ENCODE measurements at places on chromosomes 5 and 9.
A peak's percentile ranks its signal among the peaks of the same experiment; 100 is the strongest.

GRCh38 chr9:5470122-5470521 is 19.8 kb downstream of the CD274 start:
- no peaks in the 10 kb centered on the region for H3K27me3 ChIP-seq
- no peaks in the 10 kb centered on the region for H3K4me1 ChIP-seq
- no peaks in the 10 kb centered on the region for H3K36me3 ChIP-seq
- H3K4me3 ChIP-seq, result no peak overlapping the region
- no peak overlapping the region for H3K27ac ChIP-seq

DNA sequence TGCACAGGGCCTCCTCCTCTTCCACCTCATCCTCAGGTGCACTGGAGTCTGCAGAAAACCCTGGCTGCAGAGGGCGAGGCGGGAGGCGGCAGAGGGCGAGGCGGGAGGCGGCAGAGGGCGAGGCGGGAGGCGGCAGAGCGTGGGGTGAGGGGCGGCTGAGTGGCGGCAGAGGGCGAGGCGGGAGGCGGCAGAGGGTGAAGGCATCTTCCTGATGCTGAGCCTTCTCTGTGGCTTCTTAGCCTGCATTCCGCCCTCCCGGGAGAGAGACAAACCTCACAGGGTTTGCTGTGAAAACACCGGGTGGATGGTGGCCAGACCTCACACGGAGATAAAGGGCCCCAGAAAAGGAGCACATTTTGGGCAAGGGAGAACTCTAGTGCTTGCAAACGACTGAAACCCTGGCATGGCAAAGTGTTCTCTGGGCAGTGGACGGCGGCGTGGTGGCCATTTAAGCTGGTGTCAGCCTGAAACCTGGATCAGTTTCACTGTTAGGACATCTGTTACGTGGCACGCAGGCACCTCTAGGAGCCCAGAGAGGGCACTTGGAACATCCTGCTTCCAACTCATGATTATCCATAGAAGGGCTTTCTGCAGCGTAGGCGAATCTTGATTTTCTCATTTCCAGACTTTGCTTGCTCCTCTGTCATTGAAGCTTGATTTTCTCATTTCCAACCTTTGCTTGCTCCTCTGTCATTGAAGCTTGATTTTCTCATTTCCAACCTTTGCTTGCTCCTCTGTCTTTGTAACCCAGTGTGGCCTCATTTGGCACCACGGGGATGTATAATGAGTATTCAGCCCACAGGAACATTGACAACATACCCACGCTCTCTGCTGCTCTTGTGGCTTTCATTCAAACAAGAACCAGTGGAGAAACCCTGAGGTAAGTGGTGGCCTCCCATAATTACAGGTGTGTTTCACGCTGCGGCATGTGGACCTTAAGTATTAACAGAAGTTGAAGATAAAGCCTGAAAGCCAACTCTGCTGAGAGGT is 16.3 kb upstream of the PLEKHG4B start:
- H3K36me3 ChIP-seq, result no peaks in the 10 kb centered on the region
- DNase-seq, result no peak
- no peak overlapping the region for H3K27ac ChIP-seq
- peaks cover 2% of the 10 kb centered on the region for H3K27me3 ChIP-seq
- H3K4me3 ChIP-seq, result no peak overlapping the region
- H3K4me1 ChIP-seq, result no peaks in the 10 kb centered on the region

DNA sequence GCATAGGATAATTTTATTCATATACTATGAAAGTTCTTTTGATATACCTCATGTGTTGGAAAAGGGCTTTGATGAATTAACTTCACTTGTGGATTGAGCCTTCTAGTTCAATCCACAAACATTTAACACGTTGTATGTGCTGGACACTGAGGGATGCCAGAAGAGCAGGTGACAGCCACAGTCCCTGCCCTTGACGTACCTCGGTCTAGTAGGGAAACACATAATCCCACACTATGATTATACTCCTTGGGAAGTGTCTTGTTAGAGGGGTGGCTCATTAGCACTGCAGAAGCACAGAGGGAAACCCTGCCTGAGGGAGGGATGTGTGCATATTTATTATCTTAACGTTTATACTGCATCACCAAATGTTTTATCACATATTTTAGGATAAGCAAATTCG is 61.2 kb downstream of the PIK3R1 start:
- no peak for DNase-seq
- no peak overlapping the region for H3K4me3 ChIP-seq
- no peaks in the 10 kb centered on the region for H3K27me3 ChIP-seq

- H3K4me3 ChIP-seq, result no peak overlapping the region
- no peak for DNase-seq
- H3K4me1 ChIP-seq, result no peaks in the 10 kb centered on the region
- H3K36me3 ChIP-seq, result no peaks in the 10 kb centered on the region
- no peaks in the 10 kb centered on the region for H3K27me3 ChIP-seq
These were observed 80.7 kb upstream of the STC2 start for GRCh38 chr5:173408946-173409345.

GRCh38 chr9:20065046-20065445 is 276.2 kb upstream of the SLC24A2 start:
- peaks cover 5% of the 10 kb centered on the region for H3K4me1 ChIP-seq
- H3K36me3 ChIP-seq, result no peaks in the 10 kb centered on the region
- peak; percentile 57 for DNase-seq
- no peak overlapping the region for H3K4me3 ChIP-seq

DNA sequence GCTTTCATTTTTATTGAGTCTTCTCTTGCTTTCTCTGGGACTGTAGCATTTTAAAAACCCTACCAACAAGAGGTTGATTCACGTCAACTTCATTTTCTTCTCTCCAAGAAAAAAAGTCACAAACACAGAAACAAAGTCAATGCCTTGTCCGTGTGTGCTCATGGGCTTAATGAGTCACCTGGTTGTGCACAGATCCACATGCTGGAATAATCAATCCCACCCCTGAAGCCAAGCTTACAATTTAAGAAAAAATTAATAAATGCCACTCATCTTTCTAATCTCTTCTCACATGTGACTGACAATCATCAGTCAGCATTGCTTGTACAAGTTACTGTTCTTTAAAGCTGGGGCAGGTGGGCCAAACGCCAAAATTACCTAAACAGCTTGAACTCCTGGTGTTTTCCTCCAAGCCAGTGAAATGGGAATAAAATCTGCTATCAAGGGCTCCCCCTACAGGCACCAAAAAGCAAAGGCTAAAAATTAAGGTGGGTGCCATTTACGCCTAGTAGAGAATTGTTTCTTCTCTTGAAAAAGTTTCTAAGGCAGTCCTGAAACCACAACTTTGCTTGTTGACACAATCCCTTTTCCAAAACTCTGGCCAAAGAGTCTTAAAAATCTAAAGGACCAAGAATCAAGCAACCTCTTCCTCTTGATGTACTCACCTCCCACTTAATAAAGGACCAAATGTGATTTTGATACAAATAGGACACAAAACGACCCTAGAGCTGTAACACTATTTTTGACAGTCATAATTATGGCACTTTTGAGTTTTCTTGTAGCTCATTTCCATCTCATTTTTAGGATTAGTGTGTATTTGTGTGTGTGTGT is 21.3 kb downstream of the TRMO start:
- no peaks in the 10 kb centered on the region for H3K4me1 ChIP-seq
- no peaks in the 10 kb centered on the region for H3K27me3 ChIP-seq
- DNase-seq, result no peak
- H3K36me3 ChIP-seq, result peaks cover 6% of the 10 kb centered on the region
- no peak overlapping the region for H3K27ac ChIP-seq
